Renal pelvis (tissue), 12 donors: ENCODE measurements at places on chromosomes 12 and 14.
A peak's percentile ranks its signal among the peaks of the same experiment; 100 is the strongest.

GRCh38 chr12:51401900-51402299, 10.7 kb upstream of the GALNT6 start:
- no peak for DNase-seq

DNA sequence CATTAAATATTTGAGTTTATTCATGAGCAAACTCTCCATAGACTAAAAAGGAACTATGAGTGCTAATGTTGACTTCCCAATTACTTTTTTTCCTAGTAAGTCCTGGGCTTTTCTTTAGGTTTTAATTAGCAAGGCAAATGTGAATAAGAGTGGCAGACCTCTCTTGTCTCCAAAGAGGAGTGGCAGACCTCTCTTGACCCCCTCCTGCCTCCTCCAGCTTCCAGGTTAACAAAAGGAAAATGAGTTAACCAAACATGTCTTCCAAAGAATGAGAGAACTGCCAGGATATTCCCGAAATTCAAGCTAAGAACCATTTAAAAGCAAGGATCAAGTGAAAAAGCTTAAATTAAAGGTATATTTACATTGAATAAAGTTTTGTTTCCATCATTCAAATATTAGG, 253.2 kb downstream of the MDGA2 start:
- DNase-seq, result no peak

GRCh38 chr12:62166525-62166924, 93.7 kb upstream of the USP15 start:
- no peak for DNase-seq

DNA sequence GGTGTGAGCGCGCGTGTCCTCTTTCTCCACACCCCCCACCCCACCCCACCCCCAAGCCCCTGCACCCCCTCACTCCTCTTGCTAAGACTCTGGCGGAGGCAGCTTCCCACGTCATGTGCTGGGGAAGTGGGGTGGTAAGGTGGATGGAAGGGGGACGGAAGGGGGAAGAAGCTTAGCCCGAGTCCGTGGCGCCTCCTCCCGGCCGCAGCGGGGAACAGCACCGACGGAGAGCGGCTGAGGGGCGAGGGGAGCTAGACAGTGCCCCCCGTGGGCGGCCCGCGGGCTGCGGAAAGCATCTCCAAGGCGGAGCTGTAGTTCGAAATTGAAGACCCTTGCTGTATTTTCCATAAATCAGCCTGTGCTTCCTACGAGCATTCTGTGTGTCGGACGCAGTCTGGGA, 588 bp upstream of the GRIN2B start:
- peak; percentile 47 for DNase-seq

GRCh38 chr14:102462391-102462790, 47.2 kb downstream of the ANKRD9 start:
- DNase-seq, result no peak

GRCh38 chr12:40980427-40980961, 207.6 kb upstream of the PDZRN4 start:
- no peak for DNase-seq

DNA sequence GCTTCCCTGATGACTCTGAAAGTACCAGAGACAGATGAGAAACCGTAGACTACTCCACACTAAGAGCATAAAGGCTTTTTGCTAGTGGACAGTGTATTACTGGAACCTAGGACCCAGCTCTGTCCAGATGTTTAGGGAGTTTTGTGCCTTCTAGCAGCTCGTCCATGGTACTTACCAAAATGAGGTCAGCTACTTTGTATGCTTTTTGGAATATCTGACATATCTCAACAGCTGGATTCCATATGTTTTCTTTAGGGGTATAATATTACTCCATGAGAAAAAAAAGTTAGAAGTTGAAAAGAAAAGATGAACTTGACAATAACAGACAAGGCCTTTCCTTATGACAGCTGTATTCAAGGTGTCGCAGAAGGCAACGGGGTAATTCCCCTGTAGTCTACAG, 32.1 kb upstream of the FRMD6 start:
- no peak for DNase-seq

GRCh38 chr14:103541709-103542604, 13.0 kb downstream of the TRMT61A start:
- DNase-seq, result no peak

DNA sequence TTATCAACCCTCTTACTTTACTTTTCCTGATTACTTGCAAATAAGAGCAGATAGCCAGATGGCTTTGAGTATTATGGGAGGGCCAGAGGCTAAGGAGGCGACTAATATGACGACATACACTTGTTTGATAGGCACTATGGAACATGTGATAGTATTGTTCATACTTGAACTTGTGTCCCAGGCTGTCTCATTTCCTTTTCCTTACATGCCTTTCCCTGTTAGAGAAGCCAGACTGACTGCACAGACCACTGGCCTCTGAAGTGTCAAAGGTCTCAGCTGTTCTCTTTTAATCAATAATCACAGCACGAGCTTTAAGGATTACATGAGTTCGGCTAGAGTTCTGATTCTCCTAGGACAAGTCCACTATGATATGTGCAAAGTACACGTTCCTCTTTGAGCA, 326.0 kb downstream of the PRKD1 start:
- DNase-seq, result no peak

DNA sequence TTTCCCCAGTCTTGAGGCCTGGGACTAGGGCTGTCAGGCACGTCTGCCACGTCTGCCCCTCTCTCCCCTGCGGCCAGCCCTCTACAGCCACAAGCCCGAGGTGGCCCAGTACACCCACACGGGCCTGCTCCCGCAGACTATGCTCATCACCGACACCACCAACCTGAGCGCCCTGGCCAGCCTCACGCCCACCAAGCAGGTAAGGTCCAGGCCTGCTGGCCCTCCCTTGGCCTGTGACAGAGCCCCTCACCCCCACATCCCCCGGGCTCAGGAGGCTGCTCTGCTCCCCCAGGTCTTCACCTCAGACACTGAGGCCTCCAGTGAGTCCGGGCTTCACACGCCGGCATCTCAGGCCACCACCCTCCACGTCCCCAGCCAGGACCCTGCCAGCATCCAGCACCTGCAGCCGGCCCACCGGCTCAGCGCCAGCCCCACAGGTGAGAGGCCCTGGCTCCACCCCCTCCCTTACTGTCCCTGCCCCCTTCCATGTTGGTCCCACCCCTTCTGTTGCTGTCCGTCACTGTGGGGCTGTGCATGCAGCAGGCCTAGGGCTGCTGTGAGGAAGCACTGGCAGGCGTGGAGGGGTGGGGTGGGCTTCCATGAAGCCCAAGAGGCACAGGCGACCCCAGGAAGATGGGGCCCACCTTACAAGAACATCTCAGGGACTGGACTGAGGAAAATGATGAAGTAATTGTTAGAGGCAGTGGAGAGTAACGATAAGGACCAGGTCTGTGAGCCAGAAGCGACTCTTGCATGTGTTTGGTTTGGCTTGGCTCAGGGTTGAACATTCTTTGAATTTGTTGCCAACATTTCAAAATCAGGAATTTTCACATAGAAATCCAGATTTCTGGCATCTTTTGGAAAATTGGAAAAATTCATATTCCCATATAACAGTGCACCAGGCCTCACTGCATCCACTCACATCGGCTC, 16.8 kb downstream of the C12orf43 start:
- no peak for DNase-seq

DNA sequence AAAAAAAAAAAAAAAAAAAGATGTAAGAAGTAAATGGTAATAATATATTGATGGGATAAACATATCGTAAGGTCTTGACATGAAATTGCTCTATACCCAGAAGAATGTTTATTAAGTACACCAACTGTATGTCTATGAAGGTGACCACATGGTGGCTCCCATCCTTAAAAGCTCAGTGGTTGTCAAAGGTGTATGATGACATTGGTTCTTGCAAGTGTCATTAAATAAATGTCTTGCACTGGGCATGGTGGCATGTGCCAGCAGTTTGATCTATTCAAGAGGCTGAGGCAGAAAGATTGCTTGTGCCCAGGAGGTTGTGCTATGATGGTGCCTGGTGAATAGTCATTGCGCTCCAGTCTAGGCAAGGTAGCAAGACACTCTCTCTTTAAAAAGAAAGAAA, 10.4 kb downstream of the CCT2 start:
- DNase-seq, result no peak

DNA sequence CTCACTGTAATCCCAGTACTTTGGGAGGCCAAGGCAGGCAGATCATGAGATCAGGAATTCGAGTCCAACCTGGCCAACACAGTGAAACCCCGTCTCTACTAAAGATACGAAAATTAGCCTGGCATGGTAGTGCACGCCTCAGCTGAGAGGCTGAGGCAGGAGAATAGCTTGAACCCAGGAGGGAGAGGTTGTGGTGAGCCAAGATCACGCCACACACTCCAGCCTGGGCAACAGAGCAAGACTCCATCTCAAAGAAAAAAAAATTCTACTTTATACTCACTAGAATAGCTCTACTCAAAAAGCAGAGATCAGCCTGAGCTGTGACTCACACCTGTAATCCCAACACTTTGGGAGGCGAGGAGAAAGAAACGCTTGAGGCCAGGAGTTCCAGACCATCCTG, 17.1 kb downstream of the NUMB start:
- no peak for DNase-seq

GRCh38 chr14:92590941-92591340, 77.4 kb downstream of the RIN3 start:
- DNase-seq, result no peak

- peak; percentile 59 for DNase-seq
Observed at GRCh38 chr12:45216230-45216982, 511 bp downstream of the ANO6 start.

GRCh38 chr12:7060353-7060954, at the start of gene C1S:
C1S (plus strand) TSS chr12:7060718; CDS start chr12:7061913, 1,195 bp downstream.
- peak; percentile 89 for DNase-seq
